GM12878 (cell line): ENCODE measurements at places on chromosomes 6 and 20. TPM values are rescaled to one million over a fixed set of nuclear protein-coding genes. Genes with fewer than 3 reads are reported as not detected.

DNA sequence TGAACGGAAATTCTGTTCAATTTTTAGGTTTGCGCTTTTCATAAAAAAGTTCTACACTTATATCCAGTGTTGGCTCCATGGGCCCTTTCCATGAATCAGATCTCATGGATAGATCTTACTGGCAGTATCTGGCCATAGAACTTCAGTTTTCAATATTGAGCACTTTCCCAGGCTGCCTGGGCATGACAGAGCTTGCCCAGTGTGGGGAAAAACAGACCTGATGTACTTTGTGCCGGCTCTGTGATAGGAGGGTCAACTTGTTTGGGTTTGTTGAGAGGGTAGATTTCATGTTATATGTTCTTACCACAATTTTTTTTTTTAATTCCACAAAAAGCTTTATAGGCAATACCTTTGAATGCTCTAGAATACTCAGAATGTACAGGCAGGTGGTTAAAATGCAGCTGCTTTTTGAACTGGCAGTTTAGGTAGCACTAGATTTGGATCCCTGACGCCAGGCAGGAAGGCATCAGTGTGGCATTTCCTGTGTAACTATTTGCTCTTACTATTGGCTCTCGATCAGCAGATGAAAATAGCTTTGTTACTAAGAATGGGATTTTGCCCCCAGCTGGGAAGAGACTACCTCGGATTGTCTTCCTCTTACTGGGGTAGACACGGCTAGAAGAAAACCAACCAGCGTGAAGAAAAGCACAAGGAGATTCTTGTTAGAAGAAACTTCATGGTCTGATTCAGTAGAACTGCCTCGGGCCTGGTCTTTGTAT lies 404.9 kb upstream of the SOX4 start:
- no peak overlapping the region for H3K4me3 ChIP-seq
- no peaks in the 10 kb centered on the region for H3K27me3 ChIP-seq
- no peaks in the 10 kb centered on the region for H3K36me3 ChIP-seq

- peak overlapping the region; percentile 10 for H3K27ac ChIP-seq
- no peak overlapping the region for H3K4me3 ChIP-seq
- H3K36me3 ChIP-seq = no peaks in the 10 kb centered on the region
- DNase-seq = peak; percentile 58
- peaks cover 52% of the 10 kb centered on the region for H3K4me1 ChIP-seq
Measured at GRCh38 chr20:49661560-49662329, 51.9 kb downstream of the B4GALT5 start.

GRCh38 chr20:10225439-10226060 lies 6.9 kb downstream of the SNAP25 start:
- no peaks in the 10 kb centered on the region for H3K27me3 ChIP-seq
- DNase-seq = no peak
- no peak overlapping the region for H3K4me3 ChIP-seq
- H3K36me3 ChIP-seq = no peaks in the 10 kb centered on the region
- no peaks in the 10 kb centered on the region for H3K4me1 ChIP-seq
- no peak overlapping the region for H3K27ac ChIP-seq

- H3K4me1 ChIP-seq = no peaks in the 10 kb centered on the region
- no peak for DNase-seq
- 0 out of 2 replicates have a peak, but pooled peaks cover 3% of the 10 kb centered on the region for H3K27me3 ChIP-seq
- H3K27ac ChIP-seq = no peak overlapping the region
Measured at GRCh38 chr6:62283796-62284411, 2.1 kb downstream of the KHDRBS2 start.

DNA sequence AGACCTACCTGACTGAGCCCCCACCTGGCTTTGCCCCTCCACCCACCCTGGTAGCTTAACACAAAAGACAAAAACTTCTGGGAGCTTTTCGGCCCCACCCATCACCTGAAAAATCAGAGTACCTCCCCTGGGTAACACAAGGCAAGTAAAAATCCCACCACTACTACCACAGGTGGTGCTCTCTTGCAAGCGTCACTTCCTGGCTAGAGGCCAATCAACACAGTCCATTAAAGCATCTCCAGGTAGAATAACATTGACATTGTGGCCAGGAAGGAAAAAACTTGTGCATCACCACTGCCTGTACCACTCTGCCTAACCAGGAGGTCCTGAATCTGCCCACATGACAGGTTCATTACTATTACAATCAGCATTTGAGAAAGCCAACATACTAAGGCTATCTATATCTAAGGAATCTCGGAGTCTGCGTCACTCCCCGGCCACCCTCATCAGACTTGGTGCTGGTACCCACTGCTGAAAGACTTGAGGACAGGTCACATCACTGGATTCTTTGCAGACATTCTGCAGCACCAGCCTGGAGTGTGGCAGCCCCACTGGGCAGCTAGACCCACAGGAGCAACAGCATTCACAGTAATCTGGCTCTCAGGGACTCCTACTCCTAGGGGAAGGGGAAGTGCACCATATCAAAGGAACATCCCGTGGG lies 125.9 kb downstream of the CDK19 start:
- H3K4me1 ChIP-seq = no peaks in the 10 kb centered on the region
- no peaks in the 10 kb centered on the region for H3K36me3 ChIP-seq

- peaks cover 7% of the 10 kb centered on the region; the same call in 1 of the 2 replicates for H3K27me3 ChIP-seq
- no peak overlapping the region for H3K4me3 ChIP-seq
- H3K4me1 ChIP-seq = no peaks in the 10 kb centered on the region
- no peak overlapping the region for H3K27ac ChIP-seq
- no peaks in the 10 kb centered on the region for H3K36me3 ChIP-seq
- no peak for DNase-seq
Measured at GRCh38 chr6:90068264-90068663, 174.0 kb downstream of the GJA10 start.

Gene TPX2
- 120 and 125 TPM in 2 replicates for polyA plus RNA-seq

GRCh38 chr20:41586772-41587171 lies 31.4 kb downstream of the CHD6 start:
- no peaks in the 10 kb centered on the region for H3K27me3 ChIP-seq
- H3K36me3 ChIP-seq = no peaks in the 10 kb centered on the region
- H3K4me3 ChIP-seq = no peak overlapping the region
- H3K27ac ChIP-seq = no peak overlapping the region
- H3K4me1 ChIP-seq = no peaks in the 10 kb centered on the region
- DNase-seq = no peak

DNA sequence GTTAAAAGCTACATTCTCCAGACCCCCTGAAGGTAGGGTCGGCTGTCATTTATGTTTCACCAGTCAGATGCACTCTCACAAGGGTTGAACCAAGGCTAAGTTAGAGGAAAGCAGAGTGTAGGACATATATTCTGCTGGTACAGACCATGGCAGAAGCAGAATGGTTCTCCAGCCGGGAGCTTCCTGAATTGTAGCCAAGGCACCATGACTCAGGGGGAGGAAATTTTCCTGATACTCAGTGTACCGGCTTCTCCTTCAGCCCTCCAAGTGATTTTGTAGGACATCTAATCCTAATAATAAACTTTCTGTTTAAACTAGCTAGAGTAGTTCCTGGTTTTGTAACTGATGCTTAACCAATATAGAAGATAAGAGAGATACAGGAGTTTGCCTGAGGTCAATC lies 14.2 kb upstream of the SLPI start:
- H3K27ac ChIP-seq = no peak overlapping the region
- DNase-seq = no peak
- no peak overlapping the region for H3K4me3 ChIP-seq
- H3K4me1 ChIP-seq = no peaks in the 10 kb centered on the region
- no peaks in the 10 kb centered on the region for H3K36me3 ChIP-seq
- H3K27me3 ChIP-seq = peaks cover 3% of the 10 kb centered on the region

- H3K36me3 ChIP-seq = no peaks in the 10 kb centered on the region
- H3K27ac ChIP-seq = no peak overlapping the region
- DNase-seq = no peak
- H3K4me1 ChIP-seq = no peaks in the 10 kb centered on the region
Measured at GRCh38 chr6:165487347-165487746, 175.7 kb downstream of the PDE10A start.

DNA sequence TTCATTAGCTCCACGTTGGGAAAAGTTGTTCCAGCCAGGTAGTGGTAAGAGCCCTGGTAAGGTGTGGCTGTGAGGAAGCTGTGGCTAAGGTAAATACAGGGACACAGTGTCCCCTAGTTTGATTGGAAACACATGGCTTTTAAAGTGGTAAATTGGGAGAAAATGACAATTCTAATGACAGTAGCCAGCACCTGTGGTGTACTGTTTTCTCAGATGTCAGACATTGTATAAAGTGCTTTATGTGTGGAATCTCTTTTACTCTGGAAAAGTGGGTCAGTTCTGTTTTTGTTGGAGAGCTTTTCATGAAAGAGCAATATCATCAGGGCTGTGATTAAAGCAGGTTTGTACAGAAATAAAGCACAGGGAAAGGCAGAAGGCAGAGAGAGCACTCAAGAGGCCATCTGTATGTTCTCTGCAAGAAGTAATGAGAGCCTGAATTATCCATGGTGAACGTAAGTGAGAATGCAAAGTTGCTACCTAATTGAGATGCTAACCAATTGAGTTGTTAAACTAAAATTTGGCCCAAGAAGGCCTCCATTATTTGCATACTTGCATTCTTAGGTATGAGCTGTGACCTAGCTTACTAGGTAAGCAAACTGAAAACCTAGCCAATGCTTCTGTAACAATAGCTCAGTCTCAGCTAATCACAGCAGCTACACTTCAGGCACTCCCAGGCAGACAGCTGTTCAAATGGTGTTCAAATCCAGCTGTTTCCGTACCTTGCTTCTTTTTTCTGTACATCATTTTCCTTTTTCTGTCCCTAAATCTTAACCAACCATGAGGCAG lies 28.2 kb downstream of the MRAP2 start:
- H3K27ac ChIP-seq = no peak overlapping the region
- no peaks in the 10 kb centered on the region for H3K36me3 ChIP-seq
- DNase-seq = no peak
- H3K27me3 ChIP-seq = no peaks in the 10 kb centered on the region
- H3K4me1 ChIP-seq = no peaks in the 10 kb centered on the region
- no peak overlapping the region for H3K4me3 ChIP-seq

Gene RUNX2
- polyA plus RNA-seq = 0.06 TPM in 1 of 2 replicates, not detected in the other

- no peak for DNase-seq
- no peaks in the 10 kb centered on the region for H3K36me3 ChIP-seq
- no peak overlapping the region for H3K4me3 ChIP-seq
- no peaks in the 10 kb centered on the region for H3K4me1 ChIP-seq
Measured at GRCh38 chr6:145199961-145200360, 535.4 kb downstream of the EPM2A start.

GRCh38 chr6:134979142-134979541 lies 29.2 kb upstream of the ALDH8A1 start:
- peaks cover 12% of the 10 kb centered on the region; the same call in 1 of the 2 replicates for H3K4me1 ChIP-seq
- H3K27ac ChIP-seq = peak overlapping the region; percentile 40; the same call in 1 of the 2 replicates
- no peaks in the 10 kb centered on the region for H3K27me3 ChIP-seq
- H3K36me3 ChIP-seq = peaks cover 3% of the 10 kb centered on the region

DNA sequence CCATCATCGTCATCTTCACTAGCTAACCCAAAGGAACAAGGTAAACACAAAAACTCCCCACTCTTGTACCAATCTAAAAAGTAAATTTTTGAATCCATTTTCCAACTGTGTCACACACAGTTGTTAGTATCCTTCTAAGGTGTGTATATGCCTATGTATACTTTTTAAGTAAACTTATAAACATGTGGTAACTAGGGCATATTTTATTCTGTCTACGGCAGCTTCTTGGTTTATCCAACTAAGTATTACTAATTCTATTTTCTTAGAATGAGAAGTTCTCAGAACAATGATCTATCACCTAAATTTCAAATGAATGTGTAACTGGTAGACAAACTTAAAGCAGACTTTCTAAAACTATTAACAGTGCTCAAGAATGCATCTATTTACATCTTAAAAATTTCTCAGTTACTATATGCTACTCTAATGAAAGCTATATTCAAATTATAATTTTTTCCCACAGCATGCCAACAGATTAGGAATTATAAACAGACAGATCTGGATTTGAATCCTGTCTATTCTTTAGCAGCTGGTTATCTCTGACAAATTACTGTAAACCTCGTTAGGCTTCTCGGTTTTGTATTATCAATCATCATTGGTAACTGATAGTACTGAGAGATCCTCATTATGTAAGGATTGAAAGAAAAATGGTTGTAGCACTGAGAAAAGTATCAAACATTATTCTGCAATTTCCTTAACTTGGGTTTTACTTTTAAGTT lies 1.8 kb upstream of the PLN start:
- H3K4me1 ChIP-seq = no peaks in the 10 kb centered on the region
- no peaks in the 10 kb centered on the region for H3K27me3 ChIP-seq
- no peak for DNase-seq
- H3K36me3 ChIP-seq = no peaks in the 10 kb centered on the region
- H3K27ac ChIP-seq = no peak overlapping the region

GRCh38 chr6:106599440-106599839 lies 29.9 kb downstream of the RTN4IP1 start:
- no peak overlapping the region for H3K4me3 ChIP-seq
- no peak overlapping the region for H3K27ac ChIP-seq
- H3K4me1 ChIP-seq = no peaks in the 10 kb centered on the region
- no peak for DNase-seq

GRCh38 chr20:40689100-40689942 lies at the start of gene MAFB:
Gene MAFB, minus strand, starts transcription at chr20:40689236. Its CDS starts 386 bp downstream, at chr20:40688850.
- no peak for DNase-seq
- H3K27me3 ChIP-seq = peaks cover 25% of the 10 kb centered on the region
- H3K4me1 ChIP-seq = no peaks in the 10 kb centered on the region
- H3K27ac ChIP-seq = no peak within 1 kb of the TSS
- H3K4me3 ChIP-seq = peak within 1 kb of the TSS; percentile 55; the same call in 1 of the 2 replicates

Gene OR2B6
- polyA plus RNA-seq = not detected in 2 replicates

DNA sequence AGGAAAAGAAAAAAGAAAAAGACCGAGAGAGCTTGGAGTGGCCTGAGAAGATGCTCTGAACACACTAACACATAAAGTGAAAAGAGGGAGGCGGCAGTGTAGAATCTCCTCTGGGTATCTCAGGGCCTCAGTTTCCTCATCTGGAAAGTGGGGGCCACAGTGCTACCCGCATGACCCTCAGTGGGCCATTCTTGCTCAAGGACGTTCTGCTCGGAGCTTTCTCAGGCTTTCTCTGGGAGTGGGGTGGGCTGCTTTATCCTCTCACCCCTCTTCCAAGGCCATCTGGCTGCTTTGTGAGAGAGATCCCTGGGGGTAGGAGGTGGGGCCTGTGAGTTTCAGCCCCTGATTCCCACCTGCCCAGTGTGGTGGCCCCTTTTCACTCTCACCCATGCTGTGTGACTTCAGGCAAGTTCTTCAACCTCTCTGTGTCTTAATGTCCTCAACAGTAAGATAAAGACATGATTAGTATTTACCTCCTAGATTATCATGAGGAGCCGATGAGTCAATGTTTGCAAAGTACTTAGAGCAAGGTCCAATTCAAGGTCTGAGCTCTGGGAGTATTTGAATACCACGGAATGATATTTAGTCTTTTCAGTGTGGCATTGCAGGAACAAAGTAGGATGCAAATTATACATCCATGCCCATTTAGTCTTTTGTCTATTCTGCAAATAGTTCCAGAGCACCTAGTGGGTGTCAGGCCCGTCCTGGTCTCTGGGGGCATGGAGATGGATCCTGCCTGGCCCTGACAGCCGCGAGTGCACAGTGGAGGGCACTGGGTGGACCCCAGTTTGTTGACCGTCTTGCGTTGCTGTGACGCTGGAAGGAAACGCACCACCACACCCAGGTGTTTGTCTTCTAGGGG lies 34.3 kb downstream of the SRC start:
- H3K4me3 ChIP-seq = no peak overlapping the region
- no peak for DNase-seq
- H3K27me3 ChIP-seq = no peaks in the 10 kb centered on the region
- no peak overlapping the region for H3K27ac ChIP-seq

GRCh38 chr6:78629154-78629721 lies 238.1 kb upstream of the IRAK1BP1 start:
- H3K27me3 ChIP-seq = no peaks in the 10 kb centered on the region
- no peak for DNase-seq
- no peaks in the 10 kb centered on the region for H3K36me3 ChIP-seq
- no peak overlapping the region for H3K27ac ChIP-seq
- no peak overlapping the region for H3K4me3 ChIP-seq
- H3K4me1 ChIP-seq = no peaks in the 10 kb centered on the region
